Activated CD4-positive, alpha-beta T cell treated with anti-CD3 and anti-CD28 coated beads, Interleukin-2, Interleukin-6, amounts not matched to agents 100 ng/mL and 50 ng/mL, durations not matched to agents 16 hours and 8 hours (primary cell): ENCODE measurements at places on chromosomes 1 and 21.

GRCh38 chr1:83029050-83029449 lies 969.9 kb downstream of the TTLL7 start:
- no peak for DNase-seq

DNA sequence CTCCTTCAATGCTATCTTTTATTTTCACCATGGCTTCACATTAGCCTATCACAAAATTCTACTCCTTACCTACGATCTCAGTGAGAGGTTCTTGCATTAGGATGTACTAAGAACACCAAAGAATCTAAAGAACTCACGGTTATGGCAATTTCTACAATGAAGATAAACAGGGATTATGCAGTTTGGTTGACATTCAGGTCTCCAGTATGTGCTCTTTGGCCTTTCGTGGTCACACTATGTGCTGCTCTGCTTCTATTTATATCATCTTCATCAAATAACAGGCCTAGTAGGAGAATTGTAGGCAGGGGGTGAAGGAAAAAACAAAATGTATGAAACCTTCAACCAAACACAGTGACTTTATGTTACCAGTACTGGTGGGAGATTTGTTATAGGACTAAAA lies 194.0 kb upstream of the SAMSN1 start:
- DNase-seq: no peak

- peak; percentile 16 for DNase-seq
Measured at GRCh38 chr1:56803561-56804156, 15.5 kb downstream of the FYB2 start.

GRCh38 chr1:25906644-25907300 lies 553 bp upstream of the STMN1 start:
- DNase-seq: peak; percentile 25
